ENCODE measurements at places on chromosomes 7 and 10.

GRCh38 chr10:90969121-90969534, 48.2 kb upstream of the ANKRD1 start:
- peaks cover 7% of the 10 kb centered on the region for H3K27me3 ChIP-seq
- H3K4me3 ChIP-seq, result no peak overlapping the region
- H3K27ac ChIP-seq, result no peak overlapping the region
- no peaks in the 10 kb centered on the region for H3K36me3 ChIP-seq
- no peaks in the 10 kb centered on the region for H3K4me1 ChIP-seq
- DNase-seq, result no peak

DNA sequence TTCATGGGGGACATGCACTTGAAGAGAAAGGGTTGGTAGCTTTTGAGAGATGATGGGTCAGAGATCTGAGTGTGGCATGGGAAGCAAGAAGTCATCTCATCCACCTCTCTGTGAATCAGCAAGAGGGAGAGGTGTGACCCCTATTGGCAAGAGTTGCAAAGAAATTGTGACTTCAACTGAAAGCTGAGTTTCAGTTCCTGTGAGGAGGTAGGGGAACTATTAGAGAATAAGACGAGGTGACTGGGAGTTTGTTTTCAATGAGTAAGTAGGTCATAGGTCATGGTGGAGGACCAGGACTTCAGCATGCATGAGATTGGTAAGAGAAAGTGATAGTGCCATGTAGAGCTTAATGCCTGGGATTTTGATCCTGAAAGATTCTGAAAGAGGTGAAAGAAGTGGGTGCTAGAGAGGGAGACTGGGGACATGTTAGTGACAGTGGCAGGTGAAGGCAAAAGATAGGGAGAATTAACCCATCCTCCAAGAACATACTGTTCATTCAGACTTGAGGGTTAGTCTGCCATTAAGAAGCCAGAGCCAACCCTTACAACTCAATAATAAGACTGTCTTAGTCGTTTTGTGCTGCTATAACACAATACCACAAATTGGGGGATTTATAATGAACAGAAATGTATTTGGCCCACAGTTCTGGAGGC, 75.5 kb upstream of the CAPZA2 start:
- no peaks in the 10 kb centered on the region for H3K36me3 ChIP-seq
- no peaks in the 10 kb centered on the region for H3K4me1 ChIP-seq
- no peak overlapping the region for H3K4me3 ChIP-seq
- DNase-seq, result peak; percentile 48

GRCh38 chr7:146397141-146397540, 280.5 kb downstream of the CNTNAP2 start:
- no peaks in the 10 kb centered on the region for H3K27me3 ChIP-seq
- no peaks in the 10 kb centered on the region for H3K4me1 ChIP-seq
- DNase-seq, result no peak
- no peak overlapping the region for H3K4me3 ChIP-seq
- no peaks in the 10 kb centered on the region for H3K36me3 ChIP-seq

- no peak overlapping the region for H3K27ac ChIP-seq
- no peaks in the 10 kb centered on the region for H3K36me3 ChIP-seq
- no peak for DNase-seq
- H3K27me3 ChIP-seq, result no peaks in the 10 kb centered on the region
- H3K4me1 ChIP-seq, result no peaks in the 10 kb centered on the region
Observed at GRCh38 chr7:122764020-122764419, 61.3 kb upstream of the RNF148 start.

DNA sequence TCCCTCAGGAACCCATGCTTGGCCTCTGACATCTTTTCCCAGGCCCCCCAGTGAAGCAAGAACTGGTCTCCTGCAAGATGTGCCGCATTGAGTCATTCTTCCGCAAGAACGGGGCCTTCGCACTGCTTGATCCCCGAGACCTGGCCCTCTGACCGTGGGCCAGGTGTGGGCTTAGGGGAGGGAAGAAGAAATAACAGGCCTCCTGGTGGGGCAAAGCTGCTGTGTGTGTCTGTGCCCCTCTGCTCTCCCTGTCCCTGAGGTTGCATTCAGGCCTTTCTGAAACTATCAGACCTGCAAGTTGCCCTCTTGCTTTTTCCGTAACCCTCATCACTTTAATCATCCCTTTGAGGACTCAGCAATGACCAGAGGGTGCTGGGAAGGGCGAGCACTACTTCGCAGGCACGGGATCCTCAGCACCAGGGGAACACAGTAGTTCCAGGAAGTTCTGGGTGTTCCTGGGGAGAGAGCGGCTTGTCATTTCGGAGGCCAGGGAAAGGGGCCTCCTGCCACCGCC, 6.0 kb downstream of the ATP6V1F start:
- no peak overlapping the region for H3K27ac ChIP-seq
- H3K27me3 ChIP-seq, result peaks cover 2% of the 10 kb centered on the region
- H3K36me3 ChIP-seq, result peaks cover 8% of the 10 kb centered on the region
- H3K4me3 ChIP-seq, result peak overlapping the region; percentile 10
- no peak for DNase-seq

- no peak overlapping the region for H3K4me3 ChIP-seq
- no peaks in the 10 kb centered on the region for H3K4me1 ChIP-seq
- H3K27me3 ChIP-seq, result peaks cover 2% of the 10 kb centered on the region
- H3K27ac ChIP-seq, result no peak overlapping the region
- H3K36me3 ChIP-seq, result no peaks in the 10 kb centered on the region
Observed at GRCh38 chr7:96538632-96539031, 171.0 kb downstream of the SEM1 start.

Data from activated CD4-positive, alpha-beta T cell treated with anti-CD3 and anti-CD28 coated beads for 36 hours (primary cell).